ENCODE measurements at places on chromosomes 13 and 19.

DNA sequence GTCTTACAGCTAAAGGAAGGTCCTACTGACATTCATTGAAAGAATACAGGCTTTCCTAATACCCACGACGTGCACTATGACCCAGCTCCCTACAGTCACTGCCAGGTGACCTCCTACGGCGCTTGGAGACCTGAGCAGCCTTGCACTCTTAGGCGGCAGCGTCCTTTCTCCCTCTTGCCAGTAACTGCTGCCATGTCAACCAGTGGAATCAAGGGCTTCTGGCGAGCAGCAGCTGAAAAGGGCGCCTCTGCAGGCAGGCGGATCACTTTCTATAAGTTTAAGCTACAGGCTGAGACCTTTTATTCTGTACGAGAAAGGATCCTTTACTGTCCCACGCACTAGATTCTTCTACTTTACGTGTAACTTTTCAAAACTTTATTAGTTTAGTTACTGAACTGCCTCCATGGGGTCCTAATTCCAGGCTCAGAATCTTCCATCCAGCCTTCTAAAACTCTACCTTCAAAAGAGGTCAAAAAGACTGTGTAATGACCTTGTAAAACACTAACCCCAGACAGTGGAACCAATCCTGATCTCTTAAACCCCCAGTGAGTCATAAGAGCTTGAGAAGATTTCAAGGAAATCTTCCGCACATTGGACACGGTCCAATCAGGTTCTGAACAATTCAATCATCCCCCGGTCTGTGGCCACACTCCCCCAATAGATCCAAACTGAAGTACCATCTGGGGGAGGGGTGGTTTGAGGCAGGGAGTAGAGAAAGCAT is 1.9 kb downstream of the KCTD12 start:
- no peak for DNase-seq

GRCh38 chr19:21065336-21065735 is 16.7 kb upstream of the ZNF714 start:
- DNase-seq: no peak

GRCh38 chr13:32751340-32751739 is 165.1 kb downstream of the PDS5B start:
- no peak for DNase-seq

GRCh38 chr13:60214213-60215055 is 50.7 kb upstream of the DIAPH3 start:
- no peak for DNase-seq

- DNase-seq: no peak
Measured at GRCh38 chr19:6060600-6061375, 49.5 kb downstream of the RFX2 start.

Data from GM04504 (cell line).